ENCODE measurements at places on chromosomes 12 and 14. TPM values are rescaled to one million over a fixed set of nuclear protein-coding genes. Genes with fewer than 3 reads are reported as not detected.

The KRT73 gene
- total RNA-seq, result not detected

The KRT77 gene
- total RNA-seq, result 0.09 TPM

The NXPH4 gene
- total RNA-seq, result 11.0 TPM

The ZNF385A gene
- total RNA-seq, result 1.7 TPM

The HSPB8 gene
- 1.3 TPM for total RNA-seq

The SIX4 gene
- 1.3 TPM for total RNA-seq

The DNAJC22 gene
- total RNA-seq, result 1.4 TPM

The IAPP gene
- total RNA-seq, result not detected

The FZD10 gene
- 14.1 TPM for total RNA-seq

Data from cerebellum (tissue), 4 donors.